ENCODE measurements at places on chromosomes 16 and 17.

GRCh38 chr17:81890447-81891302, 711 bp downstream of the ALYREF start:
- no peak for DNase-seq

DNA sequence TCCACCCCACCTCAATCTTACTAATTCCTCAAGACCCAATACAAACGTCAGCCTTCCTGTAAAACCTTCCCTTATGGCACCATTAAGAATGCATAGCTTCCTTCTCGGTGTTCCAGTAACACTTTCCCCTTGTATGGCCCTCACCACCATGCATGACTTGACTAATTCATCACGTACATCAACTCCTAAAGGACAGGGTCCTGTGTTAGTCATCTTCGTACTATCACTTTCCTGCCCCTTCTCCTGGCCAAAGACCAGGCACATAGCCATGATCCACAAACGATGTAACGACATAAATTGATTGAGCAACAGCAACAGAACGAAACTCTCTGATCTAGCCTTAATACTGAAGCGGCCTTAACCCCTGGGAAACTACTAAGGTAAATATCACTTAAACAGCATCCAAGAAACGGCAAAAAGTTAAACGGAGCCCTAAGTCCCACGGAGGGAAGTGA, 612 bp downstream of the PSMD12 start:
- DNase-seq = no peak

GRCh38 chr16:53415504-53415903, 18.8 kb upstream of the RBL2 start:
- no peak for DNase-seq

GRCh38 chr17:19369107-19369778, 6.7 kb upstream of the B9D1 start:
- DNase-seq = no peak

GRCh38 chr17:45063198-45063597, 2.1 kb downstream of the NMT1 start:
- DNase-seq = no peak

- DNase-seq = no peak
Observed at GRCh38 chr17:33127706-33128105, 136.1 kb downstream of the SPACA3 start.

DNA sequence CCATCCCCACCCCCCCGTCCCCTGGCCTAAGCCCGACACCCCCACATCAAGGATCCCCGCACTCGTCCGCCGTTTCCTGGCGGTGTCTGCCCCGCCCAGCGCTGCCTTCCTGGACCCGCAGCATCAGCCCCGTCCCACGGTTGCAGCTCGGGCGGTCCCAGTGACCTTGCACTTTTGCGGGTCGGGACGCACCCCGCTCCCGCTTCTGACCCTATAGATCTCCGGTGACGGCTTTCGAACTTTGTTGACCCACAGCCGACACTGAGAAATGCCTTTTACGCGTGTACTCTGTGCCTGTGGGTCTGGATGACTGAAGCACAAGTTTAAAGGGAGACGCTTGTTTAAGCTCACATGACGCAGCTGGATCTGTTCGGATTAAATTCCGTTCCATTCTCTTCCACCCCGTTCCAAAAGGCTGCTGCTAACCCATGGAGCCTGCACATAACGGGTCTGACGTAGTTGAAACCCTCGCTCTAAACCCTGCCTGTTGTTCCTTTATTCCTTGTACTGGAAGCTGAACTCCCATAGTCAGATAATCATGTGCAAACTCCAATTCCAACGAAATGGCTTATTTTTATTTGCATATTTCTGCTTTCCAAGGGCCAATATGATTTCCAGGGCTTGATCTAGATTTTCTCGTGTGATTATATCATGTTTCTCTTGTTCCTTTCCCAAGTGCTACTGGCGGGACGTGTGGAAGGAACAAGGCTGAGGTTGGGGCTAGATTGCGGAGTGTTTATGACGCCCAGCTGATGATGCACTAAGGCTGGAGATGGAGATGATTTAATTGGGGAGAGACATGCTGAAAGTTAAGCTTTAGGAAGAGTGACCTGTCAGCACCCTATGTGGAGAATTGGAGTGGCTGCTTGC, 834 bp downstream of the FLYWCH1 start:
- DNase-seq = peak; percentile 8

- no peak for DNase-seq
Observed at GRCh38 chr17:38701504-38702165, 3.4 kb upstream of the MLLT6 start.

- no peak for DNase-seq
Observed at GRCh38 chr16:728890-729744, 2.2 kb downstream of the HAGHL start.

DNA sequence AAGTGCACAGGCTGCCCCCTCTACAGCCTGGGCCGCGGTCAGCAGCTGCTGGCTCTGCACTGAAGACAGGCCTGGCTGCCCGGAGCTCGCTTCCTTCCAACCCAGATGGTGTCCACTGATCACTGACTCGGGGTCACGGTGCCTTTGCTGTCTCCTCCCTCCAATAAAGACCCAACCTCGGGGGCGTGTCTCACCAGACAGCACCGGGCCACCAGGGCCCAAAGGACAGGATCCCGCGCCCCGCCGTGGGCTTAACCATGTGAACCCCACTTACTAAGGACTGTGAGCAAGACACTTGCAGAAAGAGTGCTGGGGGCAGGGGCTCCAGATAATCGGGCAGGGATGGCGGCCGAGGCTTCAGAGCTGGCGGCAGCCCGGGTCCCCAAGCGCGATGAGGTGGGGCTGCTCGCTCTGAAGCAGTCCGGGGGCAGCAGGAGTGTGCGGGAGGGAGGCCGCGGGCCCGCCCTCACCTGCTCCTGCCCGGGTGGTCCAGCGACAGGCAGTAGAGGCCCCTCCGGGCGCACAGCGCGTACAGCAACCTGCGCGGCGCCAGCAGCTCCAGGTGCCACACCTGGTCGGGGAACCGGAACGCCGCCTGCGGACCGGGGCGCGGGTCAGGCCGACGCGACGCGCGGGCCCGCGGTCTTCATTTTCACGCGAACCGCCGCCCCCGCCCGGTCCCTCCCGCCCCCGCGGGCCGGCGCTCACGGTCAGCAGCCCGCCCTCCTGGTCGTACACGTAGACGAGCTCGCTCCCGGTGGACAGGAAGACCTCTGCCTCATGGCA, 502 bp downstream of the FAAP100 start:
- no peak for DNase-seq

DNA sequence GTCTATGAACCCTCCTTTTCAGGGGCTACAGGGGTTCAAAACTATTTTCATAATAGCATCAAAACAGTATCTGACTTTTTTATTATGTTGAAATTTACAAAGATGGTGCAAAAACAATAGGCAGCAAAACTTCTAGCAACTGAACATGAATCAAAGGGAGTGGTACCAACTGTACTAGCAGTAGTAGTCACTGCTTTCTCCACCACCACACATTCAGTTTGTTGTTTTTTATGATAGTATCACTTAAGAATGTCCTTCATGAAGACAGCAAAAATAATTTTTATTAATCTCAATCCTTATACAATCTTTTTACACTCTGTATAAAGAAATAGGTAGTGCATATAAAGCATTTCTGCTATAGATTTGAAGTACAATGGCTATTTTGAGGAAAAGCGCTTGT, 47.6 kb downstream of the MED13 start:
- DNase-seq = no peak

GRCh38 chr16:69903865-69904415, 47.2 kb upstream of the CLEC18A start:
- no peak for DNase-seq

DNA sequence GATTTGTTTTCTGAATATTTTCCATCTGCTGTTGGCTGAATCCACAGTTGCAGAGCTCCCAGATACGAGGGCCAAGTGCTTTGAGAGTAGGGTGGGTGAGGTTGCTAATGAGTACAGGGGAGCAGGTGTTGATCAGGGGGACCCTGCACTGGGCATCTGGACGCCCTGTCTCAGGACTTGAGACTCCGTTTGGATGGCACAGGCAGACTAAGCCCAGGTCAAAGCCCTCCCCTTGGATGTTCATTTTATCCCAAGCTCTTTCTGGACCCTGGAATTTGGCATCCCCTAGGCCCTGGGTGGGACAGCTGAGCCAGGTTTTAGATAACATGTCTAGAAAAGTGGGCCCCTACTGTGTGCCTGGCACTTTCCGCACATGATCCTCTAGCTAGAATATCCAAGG, 12.1 kb downstream of the USP6 start:
- no peak for DNase-seq

GRCh38 chr17:1192911-1193699, 13.3 kb upstream of the ABR start:
- DNase-seq = no peak

DNA sequence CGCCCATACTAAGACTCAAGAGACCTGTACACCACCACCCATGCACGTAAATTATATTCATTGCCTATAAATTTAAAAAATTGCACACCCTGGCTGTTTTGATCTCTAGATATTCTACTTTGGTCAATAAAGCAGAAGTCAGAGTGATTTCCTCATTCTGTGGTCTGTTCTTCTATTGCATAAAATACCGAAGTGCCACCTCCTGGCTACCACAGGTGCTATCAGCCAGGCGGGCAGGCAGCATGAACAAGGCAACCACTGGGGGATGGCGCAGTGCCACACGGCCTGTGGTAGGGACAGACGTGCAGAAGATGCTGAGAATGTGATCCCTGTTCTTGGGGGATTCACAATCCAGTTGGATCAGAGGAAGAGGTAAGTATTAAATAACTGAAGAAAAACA, 122.3 kb downstream of the CDK5R1 start:
- DNase-seq = peak; percentile 54

- DNase-seq = no peak
Observed at GRCh38 chr17:7097940-7098339, 16.7 kb downstream of the ASGR2 start.

DNA sequence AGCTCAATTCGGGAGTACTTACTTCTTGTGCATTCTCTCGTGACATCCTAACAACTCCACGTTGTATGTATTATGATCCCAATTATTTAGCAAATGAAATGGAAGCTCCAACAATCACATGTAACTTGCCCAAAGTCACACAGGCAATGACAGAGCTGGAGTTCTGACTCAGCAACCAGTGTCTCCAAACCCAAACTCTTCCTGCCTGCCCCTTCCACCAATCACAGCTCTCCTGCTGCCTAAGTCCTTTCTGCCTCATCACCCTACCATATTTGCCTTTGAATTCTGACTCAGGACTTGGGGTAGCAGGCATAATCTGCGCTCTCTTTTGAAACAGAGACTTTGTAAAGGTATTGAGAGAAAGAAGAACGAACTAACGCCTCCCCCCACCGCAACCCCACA, 245.2 kb upstream of the MAF start:
- no peak for DNase-seq

- no peak for DNase-seq
Observed at GRCh38 chr16:76035689-76036088, 241.5 kb upstream of the CNTNAP4 start.

DNA sequence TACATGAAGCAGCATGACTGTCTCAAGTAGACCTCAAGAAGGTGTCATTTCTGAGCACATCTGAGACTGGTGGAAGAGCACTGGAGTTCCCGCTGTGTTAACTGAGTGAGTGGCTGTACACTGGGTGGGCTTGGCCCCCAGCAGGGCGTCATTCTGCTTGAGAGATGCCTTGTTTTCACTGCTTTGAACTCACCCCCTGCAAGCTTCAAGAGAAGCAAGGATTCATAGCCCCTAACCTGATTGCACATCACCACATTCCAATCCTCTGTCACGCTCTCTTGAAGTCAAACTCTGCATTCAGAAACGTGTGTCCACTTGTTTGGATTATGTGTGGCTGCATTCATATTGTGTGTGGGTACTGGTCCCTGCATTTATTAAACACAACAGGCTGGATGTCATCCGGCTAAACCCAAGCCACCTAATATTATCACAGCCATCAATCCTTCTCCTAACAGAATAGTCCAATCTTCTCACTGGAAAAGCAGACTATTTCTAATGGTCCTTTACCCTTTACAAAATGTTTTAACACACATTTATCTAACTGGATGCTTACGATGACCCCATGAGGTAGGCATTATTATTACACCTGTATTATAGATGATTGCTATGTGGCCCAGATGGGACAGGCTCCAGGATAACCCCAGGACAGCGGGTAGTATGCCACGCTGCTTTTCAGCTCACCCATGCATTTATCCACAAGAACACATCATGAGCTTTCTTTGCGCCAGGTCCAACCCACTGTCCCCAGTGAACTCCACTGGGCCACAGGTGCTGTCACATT, 76.3 kb downstream of the USP31 start:
- no peak for DNase-seq

DNA sequence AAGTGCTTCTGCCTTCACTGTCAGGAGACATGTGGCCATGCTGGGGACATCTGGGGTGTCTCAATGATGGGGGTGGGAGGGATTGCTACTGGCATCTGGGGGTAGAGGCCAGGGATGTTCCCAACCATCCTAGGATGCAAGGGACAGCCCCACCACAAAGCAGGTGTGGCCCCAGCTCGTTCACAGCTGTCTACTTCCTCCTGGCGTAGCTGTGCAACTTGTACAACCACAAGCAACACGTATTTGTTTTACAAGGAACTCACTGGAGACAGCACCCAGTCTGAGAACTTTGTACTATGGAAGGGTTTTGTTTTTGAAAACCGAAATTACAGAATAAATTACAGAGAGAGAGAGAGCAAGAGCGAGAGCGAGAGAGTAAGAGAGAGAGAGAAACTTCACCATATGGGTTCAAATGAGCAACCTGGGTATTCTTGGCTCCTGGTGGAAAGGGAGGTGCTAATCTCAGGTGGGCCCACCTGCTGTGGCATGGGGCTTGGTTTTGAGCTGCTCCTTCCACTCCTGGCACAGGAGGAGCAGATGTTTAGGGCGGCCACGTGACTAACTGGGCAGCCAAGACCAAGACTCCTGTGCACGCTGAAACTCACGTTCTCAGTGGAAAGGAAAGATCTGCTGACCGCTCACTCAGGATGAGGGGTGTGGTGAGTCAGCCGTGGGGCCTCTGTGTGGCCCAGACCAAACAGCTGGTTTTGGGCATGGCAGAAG, 17.5 kb upstream of the TNFRSF13B start:
- no peak for DNase-seq

DNA sequence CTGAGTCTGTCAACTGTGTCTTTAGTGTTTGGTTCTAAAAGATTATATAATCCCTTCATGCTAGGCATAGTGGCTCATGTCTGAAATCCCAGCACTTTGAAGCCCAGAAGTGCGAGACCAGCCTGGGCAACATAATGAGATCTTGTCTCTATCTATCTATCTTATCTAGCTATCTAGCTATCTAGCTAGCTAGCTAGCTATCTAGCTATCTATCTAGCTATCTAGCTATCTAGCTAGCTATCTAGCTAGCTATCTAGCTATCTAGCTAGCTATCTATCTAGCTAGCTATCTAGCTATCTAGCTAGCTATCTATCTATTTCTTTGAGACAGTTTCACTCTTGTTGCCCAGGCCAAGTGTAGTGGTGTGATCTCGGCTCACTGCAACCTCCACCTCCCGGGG, 43.8 kb downstream of the SPAG9 start:
- DNase-seq = no peak

GRCh38 chr17:31310260-31310659, 3.6 kb downstream of the EVI2B start:
- peak; percentile 35 for DNase-seq

GRCh38 chr17:81537856-81538555, 9.8 kb downstream of the FSCN2 start:
- DNase-seq = no peak

- no peak for DNase-seq
Observed at GRCh38 chr17:33583518-33584417, 290.7 kb upstream of the ASIC2 start.

- no peak for DNase-seq
Observed at GRCh38 chr16:54123766-54124165, 162.8 kb downstream of the IRX3 start.

GRCh38 chr16:1332618-1333148, 762 bp upstream of the BAIAP3 start:
- DNase-seq = no peak
